NCI-H1930 (cell line): ENCODE measurements at places on chromosomes 2 and 18.

- DNase-seq: no peak
These were observed 46.4 kb upstream of the CYP1B1 start for GRCh38 chr2:38122344-38122743.

DNA sequence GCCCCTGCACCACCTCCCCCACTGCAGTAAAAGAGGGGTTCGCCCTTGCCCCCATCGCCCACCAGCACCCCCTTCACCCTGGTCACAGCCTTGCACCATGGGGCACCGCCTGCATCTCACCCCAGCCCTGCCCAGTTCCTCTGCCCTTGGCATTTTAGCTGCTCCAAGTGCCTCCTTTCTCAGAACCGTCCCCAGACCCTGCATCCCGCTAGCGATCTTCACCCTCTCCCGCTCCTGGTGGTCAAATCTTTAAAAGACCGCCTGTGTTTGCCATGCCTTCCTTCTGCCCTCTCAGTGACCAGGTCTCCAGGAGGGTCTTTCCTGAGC is 114.7 kb upstream of the OTOS start:
- no peak for DNase-seq

GRCh38 chr2:172969166-172969565 is 106.5 kb upstream of the MAP3K20 start:
- no peak for DNase-seq

GRCh38 chr2:112579241-112579640 is 5.2 kb upstream of the CHCHD5 start:
- no peak for DNase-seq

DNA sequence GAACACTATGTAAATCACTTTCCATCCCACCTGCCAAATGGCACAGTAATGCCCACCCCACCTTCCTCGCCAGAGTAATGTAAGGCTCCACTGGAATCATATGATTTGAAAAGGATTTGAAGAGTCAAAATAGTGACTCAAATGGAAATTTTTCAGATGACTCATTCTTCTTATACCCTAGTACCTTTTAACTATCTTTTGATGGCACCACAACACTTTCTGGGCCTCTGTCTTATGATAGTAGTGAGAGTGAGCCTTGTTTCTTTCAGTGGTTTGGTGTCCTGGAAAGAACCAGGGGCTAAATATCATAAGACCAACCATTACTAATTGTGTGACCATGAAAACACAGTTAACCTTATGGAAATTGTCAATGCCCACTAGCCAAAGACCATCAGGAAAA is 235.4 kb upstream of the SLC14A2 start:
- no peak for DNase-seq

- DNase-seq: no peak
These were observed 33.6 kb downstream of the TWIST2 start for GRCh38 chr2:238881353-238882081.

DNA sequence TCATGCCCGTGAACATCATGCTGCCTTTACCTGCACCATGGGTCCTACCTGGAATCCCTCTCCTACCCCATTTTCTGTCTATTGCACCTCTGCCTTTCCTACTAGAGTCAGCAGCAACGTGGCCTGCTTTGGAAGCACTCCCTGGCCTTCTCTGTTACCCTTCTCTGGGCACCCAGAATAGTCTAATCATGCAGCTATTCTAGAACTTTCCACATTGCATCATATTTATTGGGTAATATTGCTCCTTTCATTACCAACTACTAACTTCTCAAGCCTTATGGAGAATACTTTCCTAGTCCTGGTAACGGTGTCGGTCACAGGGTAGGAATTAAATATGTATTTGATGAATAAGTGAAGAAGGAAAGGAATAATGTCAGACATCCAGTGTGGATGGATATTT is 33.3 kb upstream of the CREG2 start:
- DNase-seq: no peak

GRCh38 chr2:109260886-109261700 is 132.1 kb downstream of the SH3RF3 start:
- DNase-seq: no peak
